ENCODE measurements at places on chromosomes 7 and 10.
A peak's percentile ranks its signal among the peaks of the same experiment; 100 is the strongest.

DNA sequence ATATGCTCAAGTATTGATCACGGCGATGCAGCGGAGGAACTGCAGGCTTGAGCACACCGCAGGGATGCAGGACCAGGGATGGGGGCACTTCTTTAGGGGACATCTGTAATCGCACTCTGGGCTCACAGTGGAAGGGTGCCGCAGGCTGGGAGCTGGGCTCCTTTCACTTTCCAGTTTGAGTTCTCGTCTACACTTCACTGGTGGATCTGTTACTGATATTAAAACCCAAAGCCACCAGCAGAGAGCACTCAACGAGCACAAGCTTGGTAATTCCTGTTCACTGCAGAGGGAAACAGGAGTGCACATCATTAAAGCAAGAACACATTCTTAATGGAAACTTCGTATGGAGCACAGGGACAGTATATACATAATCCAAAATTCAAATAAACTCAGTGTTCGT, 91.3 kb downstream of the PARD3 start:
- peak; percentile 39 for DNase-seq

DNA sequence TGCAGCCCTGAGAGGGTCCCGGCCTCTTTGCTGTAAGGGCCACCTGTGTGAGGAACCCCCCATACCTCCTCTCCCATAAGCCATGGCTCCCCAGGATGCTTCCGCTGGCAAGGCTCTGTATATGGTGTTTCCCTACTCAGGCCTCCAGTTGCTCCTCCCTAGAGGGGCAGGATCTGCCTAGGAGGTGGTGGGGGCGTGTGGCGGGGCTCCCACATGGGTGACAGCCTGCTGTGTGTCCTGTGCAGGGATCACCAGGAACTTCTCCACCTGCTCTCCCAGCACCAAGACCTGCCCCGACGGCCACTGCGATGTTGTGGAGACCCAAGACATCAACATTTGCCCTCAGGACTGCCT, 25.7 kb upstream of the CSGALNACT2 start:
- no peak for DNase-seq

DNA sequence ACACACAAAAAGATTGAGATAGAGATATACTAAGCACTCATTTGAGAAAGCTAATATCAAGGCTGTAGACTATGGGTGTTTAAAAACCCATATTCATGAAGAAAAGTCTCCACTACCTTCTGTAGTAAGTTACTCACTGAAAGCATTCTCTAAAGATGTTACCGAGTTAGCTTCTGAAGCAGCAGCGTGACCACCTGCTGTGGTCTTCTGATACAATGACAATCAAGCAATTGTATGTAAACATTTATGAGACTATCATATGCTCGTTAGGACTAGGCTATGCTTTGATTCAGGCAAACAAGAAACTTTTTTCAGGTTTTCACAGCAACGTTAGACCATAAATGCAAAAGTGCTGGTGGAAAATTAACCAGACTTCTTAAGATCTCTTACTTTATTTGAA, 11.2 kb downstream of the RHOBTB1 start:
- DNase-seq, result no peak

DNA sequence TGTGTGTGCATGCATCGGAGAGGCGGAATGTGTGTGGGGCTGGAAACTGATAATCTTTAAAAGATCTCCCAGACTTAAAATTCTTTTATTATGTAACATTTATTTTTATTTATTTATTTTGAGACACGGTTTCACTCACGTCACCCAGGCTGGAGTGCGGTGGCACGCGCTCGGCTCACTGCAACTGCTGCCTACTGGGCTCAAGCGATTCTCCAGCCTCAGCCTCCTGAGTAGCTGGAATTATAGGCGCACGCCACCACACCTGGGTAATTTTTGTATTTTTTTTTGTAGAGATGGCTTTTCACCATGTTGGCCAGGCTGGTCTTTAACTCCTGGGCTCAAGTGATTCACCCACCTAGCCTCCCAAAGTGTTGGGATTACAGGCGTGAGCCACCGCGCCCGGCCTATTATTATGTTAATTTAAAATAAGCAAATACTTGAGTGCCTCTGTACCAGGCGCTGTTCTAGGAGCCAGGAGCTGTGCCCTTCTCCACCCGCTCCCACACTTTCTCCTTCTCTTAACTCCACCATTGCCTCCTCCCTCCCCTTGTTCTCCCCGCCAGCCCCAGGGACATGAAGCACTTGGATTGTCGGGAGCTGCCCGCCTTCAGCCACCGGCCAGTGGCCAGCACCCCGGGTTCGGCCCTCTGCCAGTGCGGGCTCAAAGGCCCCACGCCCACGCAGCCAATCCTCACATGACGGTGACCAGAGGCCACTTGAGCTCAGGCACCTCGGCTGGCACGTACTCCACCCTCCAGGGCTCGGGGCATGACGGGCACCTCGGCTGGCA, 163.6 kb downstream of the DNAJB6 start:
- no peak for DNase-seq

- DNase-seq, result no peak
Observed at GRCh38 chr10:31034098-31034909, 2.6 kb upstream of the ZNF438 start.

DNA sequence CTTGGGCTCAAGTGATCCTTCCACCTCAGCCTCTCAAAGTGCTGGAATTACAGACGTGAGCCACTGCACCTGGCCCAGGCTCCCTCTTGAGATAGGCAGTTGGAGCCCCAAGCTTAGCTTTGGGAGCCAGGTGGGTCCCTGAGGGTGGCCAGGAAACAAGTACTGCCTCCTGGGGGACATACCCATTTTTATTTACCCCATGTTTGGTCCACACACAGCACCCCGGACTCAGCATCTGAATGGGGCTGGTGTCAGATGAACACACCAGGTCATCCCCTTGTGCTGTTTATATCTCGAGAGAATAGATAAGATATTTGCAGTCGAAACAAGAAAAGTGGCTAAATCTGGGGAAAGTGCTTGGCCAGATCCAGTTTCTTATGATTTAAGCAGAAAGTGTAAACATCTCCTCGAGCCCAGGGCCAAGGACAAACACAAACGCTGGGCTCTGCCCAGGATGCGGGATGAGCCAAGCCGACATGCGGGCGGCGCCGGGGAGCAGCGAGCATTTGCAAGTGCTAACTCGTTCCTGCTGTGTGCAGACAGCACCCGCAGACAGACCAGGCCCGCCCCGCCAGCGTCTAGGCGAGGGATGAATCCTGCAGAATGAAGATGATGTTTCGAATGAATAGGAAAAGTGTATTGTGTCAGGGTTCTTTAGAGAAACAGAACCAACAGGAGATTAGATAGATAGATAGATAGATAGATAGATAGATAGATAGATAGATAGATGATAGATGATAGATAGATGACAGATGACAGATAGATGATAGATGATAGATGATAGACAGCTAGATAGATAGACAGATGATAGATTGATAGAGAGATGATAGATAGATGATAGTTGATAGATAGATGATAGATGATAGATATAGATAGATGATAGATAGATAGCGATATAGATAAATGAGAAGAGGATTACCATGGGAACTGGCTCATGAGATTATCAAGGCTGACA, 44.4 kb upstream of the OCM2 start:
- DNase-seq, result no peak

- DNase-seq, result no peak
Observed at GRCh38 chr10:13776861-13777311, 190.1 kb downstream of the PRPF18 start.

- DNase-seq, result no peak
Observed at GRCh38 chr10:116195039-116195438, 78.0 kb downstream of the GFRA1 start.

DNA sequence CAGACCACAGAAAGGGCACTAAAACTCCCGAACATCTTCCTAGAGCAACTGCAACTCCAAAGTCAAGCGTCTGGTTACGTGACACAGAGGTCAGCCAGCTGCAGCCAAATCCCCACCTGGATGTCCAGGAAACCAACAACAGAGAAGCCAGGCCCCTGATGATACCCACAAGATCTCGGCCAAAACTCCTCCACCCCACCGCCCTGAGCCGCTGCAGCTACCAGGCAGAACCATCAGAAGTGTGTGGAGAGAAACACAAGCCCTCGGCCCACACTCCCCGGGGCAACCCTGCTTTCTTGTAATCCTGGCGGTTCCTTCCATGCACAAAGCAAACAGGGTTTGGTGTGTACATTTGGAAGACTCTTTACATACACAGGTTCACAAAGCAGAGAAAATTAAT, 8.7 kb downstream of the CHST15 start:
- DNase-seq, result no peak

DNA sequence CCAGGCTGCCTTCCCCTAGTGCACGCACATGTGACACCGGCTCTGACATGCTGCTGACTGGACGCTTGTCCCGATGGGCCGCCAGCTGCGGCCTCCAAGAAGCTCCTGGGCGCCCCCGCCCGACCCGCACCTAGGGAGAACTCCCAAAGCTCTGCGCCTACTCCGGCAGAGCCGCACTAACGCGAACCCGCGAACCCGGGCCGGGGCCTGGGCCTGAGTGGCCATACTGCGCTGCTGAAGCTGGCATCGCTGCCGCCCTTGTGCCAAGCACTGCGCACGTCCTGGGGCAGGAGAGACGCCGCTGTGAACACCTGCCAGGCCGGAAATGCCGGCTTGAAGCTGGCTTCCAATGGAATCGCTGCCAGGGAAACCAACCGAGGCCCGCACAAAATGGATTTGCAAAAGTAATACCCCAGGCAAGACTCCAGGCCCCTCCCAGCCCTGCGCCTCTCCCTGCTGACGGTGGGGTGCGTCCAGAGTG, 85.1 kb downstream of the WASHC2A start:
- no peak for DNase-seq

DNA sequence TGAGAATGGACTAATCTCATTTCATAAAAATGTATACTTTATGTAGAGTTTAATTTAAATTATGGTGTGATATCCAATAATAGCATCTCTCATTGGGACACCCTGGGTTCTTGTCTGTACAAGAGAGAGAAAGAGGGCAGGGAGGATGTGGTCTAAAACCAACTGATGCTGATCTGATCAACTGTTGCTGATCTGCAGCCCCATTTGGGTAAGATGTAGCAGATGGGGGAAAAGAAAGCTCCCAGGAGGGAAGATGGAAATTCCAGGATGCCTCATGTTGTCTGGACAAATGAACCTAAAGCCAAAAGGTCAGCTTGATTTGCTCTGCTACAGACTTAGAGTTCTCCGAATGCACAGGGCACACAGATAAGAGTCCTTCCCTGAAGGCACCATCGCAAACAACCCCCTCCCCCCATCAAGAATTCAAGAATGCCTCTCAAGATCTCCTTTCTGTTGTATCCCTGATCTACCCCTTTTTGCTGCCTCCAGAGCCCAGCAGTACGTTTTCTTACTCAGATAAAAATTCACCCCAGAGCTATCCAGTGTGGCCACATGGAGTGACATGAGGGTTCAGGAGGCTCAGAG, 171.4 kb upstream of the INHBA start:
- no peak for DNase-seq

GRCh38 chr7:156753630-156754029, 113.1 kb downstream of the RNF32 start:
- DNase-seq, result no peak

GRCh38 chr10:1162481-1163203, 106.5 kb downstream of the WDR37 start:
- no peak for DNase-seq

DNA sequence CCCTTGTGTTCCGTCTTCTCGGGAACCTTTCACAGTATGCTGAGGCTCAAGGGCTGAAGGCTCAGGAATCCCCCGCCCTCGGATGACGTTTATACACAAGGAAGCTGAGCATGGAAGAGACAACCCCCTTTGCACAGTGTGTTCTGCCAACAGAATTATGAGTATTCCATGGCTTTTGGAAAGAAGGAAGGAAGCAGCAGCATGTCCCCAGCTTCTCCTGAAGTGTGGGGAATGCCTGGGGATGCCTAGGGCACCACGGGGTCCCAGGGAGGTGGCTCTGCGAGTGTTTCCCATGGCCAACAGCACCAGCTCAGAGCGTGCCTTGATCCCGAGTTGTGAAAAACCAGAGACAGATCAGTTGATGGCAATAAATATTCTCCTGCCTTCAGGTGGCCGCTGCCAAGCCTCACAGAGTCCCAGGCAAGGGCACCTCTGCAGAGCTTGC, 88.8 kb upstream of the DDC start:
- DNase-seq, result no peak

GRCh38 chr7:107404740-107405537, 64.9 kb upstream of the GPR22 start:
- DNase-seq, result no peak

DNA sequence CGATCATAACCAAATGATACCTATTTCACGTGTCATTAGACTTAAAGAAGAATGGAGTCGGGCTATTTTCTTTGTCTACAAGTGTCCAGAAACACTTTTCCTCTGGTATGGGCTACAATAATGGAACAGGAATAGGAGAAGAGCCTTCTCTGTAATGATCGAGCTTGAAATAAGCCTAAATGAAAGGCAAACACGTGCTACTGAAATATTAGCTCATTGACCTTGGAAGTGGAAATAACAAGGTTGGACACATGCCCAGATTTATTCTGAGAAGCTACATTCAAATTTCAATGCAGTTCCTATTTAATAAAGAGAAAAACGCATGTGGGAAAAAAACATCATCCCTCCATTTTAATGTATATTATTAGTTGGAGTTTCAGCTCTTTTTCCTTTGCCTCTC, 254.7 kb upstream of the PTER start:
- DNase-seq, result no peak

- DNase-seq, result no peak
Observed at GRCh38 chr10:99467236-99467999, 37.0 kb upstream of the GOT1 start.

DNA sequence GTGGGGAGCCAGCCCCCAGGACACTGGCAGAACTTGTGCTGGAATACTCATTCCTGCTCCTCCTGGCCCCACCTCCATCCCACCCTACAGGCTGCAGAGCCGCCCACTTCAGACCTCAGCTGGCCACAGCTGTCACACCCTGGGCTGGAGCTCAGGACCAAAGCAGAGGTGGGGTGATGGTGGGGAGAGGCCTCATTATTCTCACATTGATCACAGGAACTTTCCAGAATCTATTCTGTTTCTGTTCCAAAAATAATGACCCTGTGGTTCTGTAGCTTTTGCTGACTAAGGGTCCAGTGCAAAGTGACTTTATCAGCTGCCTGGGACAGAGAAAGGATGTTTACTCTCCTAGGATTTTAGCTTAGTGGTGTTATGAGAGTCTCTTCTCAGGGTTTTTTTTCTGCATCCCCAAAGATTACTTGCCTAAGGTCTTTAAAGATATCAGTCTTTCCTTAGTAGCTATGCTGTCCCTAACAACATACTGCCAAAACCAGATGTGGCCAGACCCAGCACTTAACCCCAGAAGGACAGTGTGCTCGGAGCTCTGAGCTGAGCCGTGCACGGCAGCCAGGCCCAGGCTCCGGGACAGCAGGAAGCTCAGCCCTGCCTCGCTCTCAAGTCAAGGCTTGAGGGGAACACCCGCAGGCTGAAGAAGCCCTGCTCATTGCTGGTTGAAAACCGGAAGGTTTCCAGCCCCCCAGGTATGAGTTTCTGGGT, 223.3 kb downstream of the MLLT10 start:
- DNase-seq, result no peak

GRCh38 chr10:73814896-73815718, 3.7 kb upstream of the NDST2 start:
- DNase-seq, result no peak

GRCh38 chr7:103921692-103922091, 67.8 kb downstream of the RELN start:
- DNase-seq, result no peak

GRCh38 chr7:1460821-1461645, 1.8 kb upstream of the MICALL2 start:
- no peak for DNase-seq
